ENCODE measurements at places on chromosomes 6 and 20.

DNA sequence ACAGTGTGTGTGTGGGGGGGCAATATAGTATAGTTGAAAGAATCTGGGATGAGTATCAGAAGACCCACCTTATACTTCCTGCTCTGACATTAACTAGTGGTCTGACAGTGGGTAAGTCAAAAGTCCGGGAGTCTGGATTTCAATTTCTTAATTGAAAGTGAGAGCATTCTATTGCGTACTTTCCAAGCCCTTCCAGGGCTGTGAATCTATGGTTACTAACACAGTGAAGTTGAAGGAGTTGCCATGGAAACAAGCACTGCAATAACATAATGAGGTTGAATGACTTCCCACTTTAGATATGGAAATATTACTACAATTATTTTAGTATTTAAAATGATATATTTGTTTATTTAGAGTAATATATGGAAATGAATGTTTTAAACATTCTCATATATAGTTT, 80.2 kb downstream of the MLIP start:
- no peak for DNase-seq

- DNase-seq: no peak
Observed at GRCh38 chr6:108661430-108661829, 100.7 kb downstream of the FOXO3 start.

GRCh38 chr20:52996658-52997057, 24.5 kb downstream of the TSHZ2 start:
- DNase-seq: no peak

- DNase-seq: no peak
Observed at GRCh38 chr6:170188571-170189001, 102.3 kb downstream of the DLL1 start.

DNA sequence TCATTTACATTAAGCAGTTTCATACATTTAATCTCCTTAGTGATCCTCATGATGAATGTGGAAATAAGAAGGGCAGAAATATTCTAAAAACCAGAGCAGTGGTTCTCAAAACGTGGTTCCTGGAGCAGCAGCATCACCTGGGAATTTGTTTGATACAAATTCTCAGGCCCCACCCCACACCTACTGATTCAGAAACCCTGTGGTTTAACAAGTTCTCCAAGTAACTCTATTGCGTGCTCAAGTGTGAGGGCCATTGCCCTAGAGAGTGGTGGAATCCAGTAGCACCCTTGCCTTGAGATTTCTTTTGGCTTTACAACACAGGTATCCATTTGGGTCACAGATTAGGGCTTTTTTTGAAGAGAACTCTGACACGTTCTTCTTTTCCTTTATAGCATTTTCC, 354.6 kb upstream of the FLRT3 start:
- no peak for DNase-seq

DNA sequence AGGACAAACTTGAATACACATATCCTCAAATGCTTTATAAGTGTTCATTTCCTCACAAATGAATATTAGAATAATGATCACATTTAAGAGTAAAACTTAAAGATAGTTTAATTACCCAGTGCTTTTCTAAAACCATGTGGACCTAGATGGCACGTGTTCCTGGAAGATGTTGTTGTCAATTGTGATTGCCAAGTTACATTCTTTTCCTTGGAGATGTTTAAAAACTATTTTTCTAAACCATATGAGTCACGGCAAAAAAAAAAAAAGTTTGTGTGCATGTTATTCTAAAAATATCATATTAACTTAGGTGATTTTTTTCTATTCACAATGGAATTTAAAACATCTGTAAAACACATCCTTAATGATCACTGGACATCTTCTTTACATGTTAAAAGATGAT, 51.1 kb downstream of the RCAN2 start:
- no peak for DNase-seq

DNA sequence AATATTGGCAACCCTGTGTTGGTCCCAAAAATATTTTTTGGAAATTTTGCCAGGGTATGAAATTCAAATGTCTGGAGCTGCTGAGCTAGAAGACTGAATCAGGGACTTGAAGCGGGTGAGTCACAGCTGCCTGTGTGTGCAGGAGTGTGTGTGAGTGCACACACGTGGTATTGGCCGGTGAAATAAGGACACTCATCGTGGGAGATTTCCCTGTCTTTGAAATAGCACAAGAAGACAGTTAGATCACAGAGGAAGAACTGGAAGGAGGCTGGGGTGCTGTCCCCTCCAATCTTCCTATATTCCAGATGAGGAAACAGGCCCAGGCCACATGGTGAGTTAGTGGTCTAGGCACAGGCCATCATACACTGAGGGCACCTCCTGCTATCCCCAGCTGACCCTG, 123.8 kb upstream of the MLN start:
- no peak for DNase-seq

DNA sequence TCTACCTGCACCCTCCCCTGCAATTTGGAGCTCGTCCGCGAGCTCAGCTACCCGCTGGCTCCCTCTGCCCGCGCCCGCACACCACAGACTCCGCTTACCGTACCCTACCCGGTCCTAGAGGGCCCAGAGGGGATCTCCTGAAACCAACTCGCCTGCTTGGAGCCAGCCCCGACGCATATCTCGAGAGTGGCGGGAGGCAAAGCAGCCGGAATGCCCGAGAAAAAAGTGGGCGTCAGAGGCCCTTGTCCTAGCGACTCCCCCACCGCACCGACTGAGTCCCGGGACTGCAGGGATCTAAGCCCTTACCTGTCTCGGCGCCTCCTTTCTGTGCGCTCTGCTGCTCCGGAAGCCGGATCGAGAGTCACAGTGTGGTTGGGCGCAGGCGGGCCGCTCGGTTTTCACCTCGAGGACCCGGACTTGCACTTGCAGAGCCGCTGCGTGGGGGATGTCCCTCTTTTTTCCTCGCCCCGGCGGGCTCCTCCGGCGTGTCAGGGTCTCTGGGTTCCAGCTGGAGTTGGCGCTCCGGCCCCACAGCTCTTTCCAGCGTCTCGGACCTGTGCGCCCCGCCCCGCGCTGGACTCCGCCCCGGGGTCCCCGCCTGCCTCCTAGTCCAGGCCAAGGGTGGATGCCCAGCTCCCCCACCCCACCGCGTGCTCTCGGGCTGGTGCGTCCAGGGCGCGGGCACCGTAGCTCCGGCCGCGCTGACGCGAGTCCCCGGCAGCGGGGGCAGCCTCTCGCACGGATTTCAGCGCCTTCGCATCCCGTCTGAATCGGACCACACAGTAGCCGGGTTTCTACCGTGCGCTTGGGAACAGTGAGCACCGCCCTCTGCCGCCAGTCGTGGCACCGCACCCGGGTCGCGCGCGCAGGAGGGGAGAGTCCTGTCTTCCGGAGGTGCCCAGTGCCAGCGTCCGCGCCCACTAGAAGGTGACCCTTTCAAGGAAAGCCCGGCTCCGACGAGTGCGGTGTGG, at the start of gene PROKR2:
TSS of gene PROKR2 (minus strand) at position 767 of the 971 bp plus-strand sequence. CDS start 2,585 bp downstream, outside the sequence.
- no peak for DNase-seq

DNA sequence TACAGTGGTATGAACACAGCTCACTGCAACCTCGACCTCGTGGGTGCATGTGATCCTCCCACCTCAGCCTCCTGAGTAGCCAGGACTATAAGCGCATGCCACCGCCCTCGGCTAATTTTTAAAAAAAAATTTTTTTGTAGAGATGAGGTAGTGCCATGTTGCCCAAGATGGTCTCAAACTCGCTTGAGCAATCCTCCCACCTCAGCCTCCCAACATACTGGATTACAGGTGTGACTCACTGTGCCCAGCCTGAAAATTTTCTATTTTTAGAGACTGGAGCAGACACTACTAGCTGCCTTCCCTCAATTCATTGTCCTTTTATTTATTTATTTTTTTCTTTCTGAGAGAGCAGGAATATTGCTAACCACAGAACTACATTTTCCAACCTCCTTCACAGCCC, 20.3 kb upstream of the GTF3C6 start:
- no peak for DNase-seq

GRCh38 chr6:111667931-111668330, 62.3 kb upstream of the TRAF3IP2 start:
- DNase-seq: no peak

GRCh38 chr6:141133836-141134235, 998.9 kb upstream of the GJE1 start:
- DNase-seq: no peak

DNA sequence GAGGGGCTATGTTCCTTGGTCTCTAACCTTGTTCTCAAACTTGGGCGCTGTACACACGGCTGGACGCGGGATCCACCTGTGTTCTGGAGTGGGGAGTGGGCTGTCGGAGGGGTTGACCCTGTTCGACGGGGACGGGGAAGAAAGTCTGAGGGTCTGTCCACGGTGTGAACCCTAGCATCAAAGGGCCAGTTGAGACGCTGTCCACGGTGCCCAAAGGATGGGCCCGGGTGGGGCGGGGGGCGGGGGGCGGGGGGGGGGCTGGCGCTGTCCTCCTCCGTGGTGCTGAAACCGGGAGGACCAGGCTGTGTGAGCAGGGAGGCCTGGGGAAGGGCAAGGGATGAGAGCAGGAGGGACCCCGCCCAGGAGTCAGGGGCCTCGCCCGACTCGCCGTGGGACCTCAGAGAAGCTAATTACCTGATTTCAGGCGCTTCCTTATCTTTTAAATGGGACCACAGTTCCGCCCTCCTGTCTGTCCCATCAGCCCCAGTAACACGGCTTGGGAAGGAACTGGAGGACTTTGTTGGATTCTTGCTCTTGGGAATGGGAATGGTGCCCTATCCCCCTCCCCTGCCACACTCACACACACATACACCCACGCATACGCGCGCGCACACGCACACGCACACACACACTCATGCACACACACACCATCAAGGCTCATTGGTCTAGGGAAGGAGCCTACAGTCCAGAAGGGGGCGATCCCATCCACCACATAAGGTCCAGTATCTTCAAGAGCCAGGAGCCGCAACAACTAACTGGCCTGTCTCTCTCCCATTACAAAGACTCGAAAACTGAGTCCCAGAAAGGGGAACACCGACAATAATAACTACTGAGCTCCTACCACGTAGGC, 1.0 kb upstream of the VSTM2L start:
- no peak for DNase-seq

DNA sequence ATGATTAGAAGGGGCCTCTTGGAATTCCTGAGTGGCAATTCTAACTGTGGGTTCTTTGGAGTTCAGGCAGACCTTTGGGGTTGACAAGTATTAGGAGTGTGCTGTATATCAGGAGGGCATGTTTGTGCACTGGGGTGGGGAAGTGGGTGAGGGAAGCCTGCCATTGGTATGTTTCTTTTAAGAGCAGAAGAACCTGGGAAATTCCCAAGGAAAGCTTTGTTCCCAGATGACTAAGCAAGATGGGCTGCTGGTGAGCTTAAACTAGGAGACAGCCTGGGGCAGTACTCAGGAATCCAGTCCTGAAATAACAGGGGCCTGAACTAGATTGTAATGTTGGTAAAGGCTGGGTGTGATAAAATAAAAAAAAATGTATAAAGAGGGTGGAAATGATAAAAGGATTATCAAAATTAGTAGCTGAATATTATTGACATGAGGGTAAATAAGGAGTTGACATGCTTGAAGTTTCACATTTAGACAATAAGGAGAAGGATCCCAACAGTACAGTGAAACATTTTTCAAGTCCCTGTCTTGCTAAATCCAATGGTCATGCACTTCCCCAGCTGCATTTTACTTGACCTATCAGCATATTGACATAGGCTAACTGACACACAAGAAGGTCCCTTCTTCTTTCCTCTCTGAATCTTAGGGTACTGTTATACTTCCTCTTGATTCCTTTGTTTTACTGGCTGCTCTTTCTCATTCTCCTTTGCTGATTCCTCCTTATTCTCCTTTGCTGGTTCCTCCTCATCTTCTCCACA, 18.4 kb upstream of the IFNGR1 start:
- no peak for DNase-seq

GRCh38 chr6:22247916-22248482, 48.8 kb downstream of the PRL start:
- no peak for DNase-seq

GRCh38 chr20:35992713-35993335, 24.4 kb downstream of the CNBD2 start:
- DNase-seq: peak; percentile 59

GRCh38 chr6:87110636-87111035, 15.7 kb upstream of the CGA start:
- DNase-seq: no peak

DNA sequence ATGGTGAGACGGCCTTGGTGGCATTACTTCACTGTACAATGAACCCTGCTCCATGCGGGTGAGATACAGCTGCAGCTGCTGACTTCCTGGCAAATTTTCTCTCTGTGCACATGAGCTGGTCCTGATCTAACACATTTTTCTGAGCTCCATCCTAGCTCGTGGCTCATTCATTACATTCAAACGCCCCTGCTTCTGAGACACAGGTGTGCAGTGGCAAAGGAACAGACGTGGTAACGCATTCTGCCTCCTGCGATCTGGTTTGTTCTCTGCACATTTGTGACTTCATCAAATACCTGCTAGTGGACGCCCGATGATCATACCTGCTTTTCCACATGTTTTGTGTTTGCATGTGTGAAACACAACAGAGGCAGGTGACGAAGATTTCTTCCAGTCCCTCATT, 189.6 kb upstream of the PDE10A start:
- no peak for DNase-seq

DNA sequence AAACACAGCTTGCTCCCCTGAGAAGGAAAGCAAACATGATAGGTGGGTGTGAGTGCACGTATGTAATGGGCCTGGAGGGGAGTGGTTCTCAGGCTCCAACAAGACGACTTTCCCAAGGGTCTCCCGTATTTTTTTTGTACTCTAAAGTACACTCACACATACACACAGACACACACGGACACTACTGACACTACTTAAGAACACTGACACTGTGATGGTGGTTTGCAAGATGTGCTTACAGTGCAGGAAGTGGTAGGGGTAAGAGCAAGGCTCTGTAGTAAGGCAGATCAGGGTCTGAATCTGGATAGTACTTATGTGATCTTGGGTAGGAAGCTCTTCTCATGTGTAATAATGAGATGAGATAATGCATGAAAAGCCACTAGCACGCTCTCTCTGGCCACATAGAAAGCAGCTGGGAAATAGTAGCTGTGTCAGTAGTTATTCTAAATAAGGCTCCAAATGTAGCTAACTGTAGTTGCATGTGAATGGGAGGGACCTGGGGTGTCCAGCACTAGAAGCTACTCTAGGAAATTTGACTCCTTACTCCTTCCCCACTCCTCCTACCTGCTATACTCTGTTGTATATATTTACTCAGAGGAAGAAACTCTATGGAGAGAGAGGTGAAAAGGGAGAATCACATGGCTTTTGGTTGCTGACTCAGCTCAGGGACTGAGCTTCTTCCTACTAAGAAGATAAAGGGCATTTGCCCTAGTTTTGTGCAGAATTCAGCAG, 8.4 kb upstream of the ZBTB24 start:
- peak; percentile 82 for DNase-seq

GRCh38 chr20:15835811-15836210, 737.4 kb downstream of the KIF16B start:
- no peak for DNase-seq

DNA sequence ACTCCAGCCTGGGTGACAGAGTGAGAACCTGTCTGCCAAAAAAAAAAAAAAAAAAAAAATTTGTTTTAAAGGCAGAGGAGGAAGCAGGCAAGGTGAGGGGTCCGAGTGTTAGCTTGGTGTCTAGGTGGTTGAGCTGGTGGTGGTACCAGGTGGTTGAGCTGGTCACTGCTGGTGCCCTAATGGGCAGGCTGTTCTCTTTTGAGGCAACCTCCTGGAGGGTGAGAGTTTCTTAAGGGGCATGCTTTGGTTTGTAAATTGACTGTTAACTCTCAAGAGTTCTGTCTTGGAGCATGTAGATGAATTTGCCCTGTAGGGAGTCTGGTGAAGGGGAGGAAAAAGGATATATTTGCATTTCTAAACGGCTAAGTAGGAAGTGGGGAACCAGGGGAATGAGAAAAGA, 52.7 kb downstream of the BANF2 start:
- peak; percentile 47 for DNase-seq

GRCh38 chr6:165181951-165182414, 127.4 kb downstream of the C6orf118 start:
- no peak for DNase-seq

GRCh38 chr6:125038925-125039324, 76.7 kb downstream of the RNF217 start:
- DNase-seq: no peak
